Stimulated activated memory B cell treated with anti-CD40 and anti-IgM and Interleukin-4, amounts not matched to agents 10 μg/mL and 1 μg/mL and 100 μg/mL, for 72 hours (primary cell): ENCODE measurements at places on chromosomes 12 and 14.

- no peak for ATAC-seq
Observed at GRCh38 chr14:23828616-23829015, 125.0 kb upstream of the DHRS4 start.

GRCh38 chr12:45666396-45666795 is 63.1 kb upstream of the ARID2 start:
- no peak for ATAC-seq

GRCh38 chr14:95068521-95068920 is 88.8 kb downstream of the DICER1 start:
- no peak for ATAC-seq

DNA sequence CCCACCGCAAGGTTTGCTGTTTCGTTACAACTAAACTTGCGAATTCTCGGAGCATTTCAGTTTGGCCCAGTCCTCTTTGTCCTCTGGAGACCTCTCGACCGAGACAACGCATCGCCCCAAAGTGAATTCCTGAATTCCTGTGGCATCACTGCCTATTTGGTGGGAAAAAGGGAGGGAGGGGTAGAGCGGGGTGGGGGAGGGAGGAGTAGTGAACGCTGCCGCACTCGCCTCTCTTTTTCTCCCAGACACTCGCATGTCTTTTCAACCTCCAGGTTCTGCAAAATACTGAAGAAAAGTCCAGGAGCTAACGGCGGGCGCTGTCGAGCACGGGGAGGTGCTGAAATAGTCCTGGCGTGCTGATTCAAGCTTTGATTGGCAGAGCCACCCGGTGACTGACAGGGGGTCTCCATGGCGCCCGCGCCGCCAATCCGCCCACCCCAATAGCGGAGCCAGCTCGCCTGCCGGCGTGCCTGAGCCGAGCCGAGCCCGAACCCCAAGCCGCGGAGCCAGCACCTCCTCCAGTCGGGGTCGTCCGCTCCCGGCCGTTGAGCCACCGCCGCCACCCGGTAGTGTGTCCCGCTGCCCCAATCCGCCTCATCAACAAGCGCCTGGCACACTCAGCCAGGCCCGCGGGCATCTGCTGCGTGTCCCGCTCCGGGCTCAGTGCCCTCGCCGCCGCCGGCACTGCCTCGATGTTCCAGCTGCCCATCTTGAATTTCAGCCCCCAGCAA is at the start of gene SIX6:
Gene SIX6, plus strand, starts transcription at position 440 of the 731 bp plus-strand sequence. Its CDS starts 253 bp downstream, at position 693.
- no peak for ATAC-seq
